ENCODE measurements at places on chromosomes 3 and 15.

DNA sequence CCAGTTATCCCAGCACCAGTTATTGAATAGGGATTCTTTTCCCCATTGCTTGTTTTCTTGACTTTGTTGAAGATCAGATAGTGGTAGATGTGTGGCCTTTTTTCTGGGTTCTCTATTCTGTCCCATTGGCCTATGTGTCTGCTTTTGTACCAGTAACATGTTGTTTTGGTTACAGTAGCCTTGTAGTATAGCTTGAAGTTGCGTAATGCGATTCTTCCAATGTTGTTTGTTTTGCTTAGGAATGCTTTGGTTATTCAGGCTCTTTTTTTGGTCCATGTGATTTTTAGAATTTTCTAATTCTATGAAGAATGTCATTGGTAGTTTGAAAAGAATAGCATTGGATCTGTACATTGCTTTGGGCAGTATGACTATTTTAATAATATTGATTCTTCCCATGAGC lies 94.3 kb upstream of the CHMP2B start:
- no peak for DNase-seq

GRCh38 chr3:128077665-128078064 lies 25.4 kb downstream of the SEC61A1 start:
- no peak for DNase-seq

- no peak for DNase-seq
Measured at GRCh38 chr3:122392868-122393844, 9.2 kb downstream of the FAM162A start.

DNA sequence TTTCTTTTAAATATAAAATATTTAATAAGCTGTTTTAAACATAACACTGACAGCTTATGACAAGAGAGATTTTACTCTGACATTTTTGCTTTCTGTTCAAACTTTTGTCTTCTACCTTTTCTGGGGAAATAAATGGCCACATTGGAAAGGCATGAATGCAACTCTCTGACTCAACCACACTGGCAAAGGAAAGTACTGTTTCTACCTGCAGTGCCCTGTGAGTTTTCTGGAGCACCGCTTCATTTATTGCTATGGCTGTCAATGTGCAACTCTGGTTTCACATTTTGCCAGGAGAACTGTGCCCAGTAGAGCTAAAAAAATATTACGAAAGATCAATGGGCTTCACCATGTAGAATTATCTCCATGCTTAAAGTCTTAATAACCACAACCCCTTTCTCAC lies 15.1 kb downstream of the PDZRN3 start:
- no peak for DNase-seq

DNA sequence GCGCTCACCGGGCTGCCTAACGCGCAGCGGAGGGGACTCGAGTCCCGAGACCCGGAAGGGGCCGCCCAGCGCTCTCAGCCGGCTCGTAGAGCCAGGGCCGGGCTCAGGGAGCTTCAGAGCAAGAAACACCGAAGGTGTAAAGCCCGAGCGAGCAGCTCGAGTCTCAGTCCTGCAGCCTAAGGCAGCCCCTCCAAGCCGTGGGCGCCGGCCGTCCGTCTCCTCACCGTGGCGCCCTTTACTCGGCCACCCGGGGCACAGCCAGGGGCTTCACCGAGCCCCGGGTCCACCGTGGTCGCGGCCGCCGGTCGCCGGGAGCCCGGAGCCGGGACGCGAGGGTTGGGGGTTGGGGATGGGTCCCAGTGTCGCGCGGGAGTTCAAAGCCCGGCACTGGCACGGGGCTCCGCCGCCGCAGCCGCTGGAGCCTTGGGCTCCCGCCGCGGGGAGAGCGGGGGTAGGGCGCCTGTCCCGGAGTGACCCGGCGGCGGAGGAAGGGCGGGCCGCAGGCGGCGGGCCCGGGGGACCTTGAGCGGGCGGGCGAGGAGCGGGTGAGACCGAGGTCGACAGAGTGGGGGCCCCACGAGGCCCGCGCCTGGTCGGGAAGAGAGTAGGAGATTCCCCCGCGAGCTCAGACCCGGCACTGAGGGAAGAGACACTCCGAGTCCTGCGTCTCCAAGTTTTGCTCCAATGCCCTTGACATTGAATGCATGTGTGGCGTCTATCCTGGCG lies 26.9 kb upstream of the THRB start:
- no peak for DNase-seq

- peak; percentile 33 for DNase-seq
Measured at GRCh38 chr3:126540951-126541627, 17.1 kb downstream of the CHST13 start.

DNA sequence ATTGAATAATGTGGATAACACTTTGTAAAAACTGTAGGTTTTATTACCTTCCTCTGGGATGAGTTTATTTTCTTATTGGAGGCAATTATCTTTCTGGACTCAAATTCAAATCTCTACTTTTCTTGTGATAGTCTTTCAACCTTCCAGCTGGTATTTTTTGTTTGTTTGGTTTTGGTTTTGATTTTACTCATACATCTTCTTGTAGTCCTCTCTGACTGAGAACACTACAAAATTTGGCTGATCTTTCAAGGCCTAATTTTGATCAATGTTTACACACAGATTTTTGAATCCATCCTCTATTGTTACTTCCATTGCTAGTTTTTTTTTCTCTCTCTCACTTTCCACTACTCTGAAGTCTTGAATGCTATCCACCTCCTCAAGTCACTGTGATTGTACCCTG lies 303.8 kb upstream of the NECTIN3 start:
- DNase-seq: no peak
